ENCODE measurements at places on chromosomes 1 and 21.

DNA sequence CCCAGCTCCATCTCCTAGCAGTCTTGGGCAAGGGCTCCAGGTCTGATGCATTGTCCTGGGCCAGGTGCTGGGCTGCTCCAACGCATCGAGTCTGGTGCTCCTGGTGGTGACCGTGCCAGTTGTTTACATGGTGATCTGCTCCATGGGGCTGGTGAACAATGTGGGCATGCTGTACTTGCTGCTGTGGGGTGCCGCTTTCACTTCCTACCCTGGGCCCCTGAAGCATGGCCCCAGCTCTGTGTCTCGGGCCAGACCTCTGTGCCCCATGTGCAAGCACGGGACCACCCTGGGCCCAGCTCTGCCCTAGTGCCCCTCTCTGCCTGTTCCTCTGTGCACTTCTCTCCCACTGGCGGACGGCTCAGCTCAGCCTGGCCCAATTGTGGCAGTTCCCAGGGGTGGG lies 119.4 kb downstream of the MAST2 start:
- no peak for DNase-seq

GRCh38 chr1:167099851-167100250 lies 6.0 kb downstream of the STYXL2 start:
- no peak for DNase-seq

GRCh38 chr1:173925306-173926242 lies 8.4 kb upstream of the SERPINC1 start:
- DNase-seq = no peak

DNA sequence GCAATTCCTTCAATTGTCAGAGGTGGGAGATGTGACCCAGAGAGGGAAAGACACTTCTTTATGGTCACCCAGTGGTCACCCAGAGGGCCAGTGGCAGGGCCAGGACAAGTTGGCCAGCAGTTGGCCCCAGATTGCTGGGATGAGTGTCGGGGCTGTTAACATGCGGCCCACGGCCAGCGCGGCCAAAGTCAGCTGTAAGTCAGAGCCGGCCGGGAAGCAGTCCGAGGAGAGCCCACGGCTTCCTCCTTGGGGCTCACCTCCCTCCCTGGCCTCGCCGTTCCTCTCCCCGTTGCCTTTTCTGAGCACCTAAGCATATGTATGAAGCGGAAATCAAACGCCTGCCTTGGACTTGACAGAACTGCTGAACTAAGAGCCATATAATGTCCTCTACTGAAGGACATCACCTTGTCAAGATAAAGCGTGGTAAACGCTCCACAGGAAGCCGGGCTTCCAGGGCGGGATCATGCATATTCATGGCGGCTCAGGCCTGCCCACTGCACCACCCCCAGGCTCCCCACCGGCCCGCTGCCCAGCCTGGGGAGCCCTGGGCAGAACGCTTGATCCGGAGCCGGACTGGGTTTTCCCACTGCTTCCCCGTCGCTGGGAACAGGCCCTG lies 245.4 kb upstream of the POU3F1 start:
- no peak for DNase-seq

- DNase-seq = no peak
Measured at GRCh38 chr1:214276786-214277185, 4.2 kb upstream of the SMYD2 start.

DNA sequence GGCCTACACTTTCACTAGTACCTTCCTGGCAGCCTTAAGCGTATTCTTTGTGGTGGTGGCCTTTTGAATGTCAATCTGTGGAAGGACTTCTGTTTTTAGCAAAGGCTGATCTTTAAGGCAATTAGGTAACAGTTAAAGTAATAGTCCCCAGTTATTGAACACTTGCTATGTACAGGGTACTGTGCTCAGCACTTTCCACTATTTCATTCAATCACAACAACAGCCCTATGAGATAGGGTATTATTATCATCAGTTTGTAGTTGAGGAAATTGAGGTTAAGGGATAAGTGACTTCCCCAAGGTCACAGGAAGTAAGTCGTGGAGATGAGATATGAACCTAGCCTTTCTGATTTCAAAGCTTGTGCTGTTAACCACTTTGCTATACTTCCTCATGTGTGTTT lies 185.7 kb downstream of the ST6GALNAC3 start:
- DNase-seq = no peak

- DNase-seq = no peak
Measured at GRCh38 chr1:85568660-85569059, 11.9 kb upstream of the CCN1 start.

GRCh38 chr1:226533220-226533619 lies 15.3 kb upstream of the STUM start:
- DNase-seq = no peak

DNA sequence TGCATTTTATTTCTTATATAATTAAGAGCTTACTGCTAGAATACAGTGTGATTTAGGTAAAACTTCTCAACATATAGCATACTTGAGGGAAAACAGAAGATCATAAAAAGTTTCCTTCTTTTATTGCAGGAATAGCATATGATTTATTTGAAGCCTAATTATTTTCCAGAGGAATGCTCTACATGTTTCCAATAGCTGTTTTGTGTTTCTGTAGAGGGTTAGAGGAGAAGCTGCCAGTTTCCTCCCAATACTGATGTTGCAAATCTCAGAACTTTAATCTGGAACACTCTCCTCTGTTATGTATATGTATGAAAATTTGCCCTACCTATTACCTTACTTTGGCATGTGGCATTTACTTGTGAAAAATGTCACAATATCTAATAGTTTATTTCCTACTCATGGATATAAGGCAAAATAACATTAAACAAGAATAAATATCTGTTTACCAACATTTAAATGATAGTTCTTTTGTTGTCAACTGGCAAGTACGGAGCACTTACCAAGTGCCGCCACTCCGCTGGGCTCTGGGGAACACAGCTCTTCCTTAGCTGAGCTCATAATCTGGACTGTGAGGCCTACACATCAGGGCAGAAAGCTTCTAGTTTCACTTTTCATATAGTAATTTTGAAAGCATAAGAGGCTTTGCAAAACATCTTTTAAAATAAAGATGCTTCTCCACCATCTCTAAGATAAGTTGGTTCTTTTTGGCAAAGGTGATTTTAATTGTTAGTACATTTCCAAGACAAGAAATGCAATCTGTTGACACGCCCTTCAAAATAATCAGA lies 239.8 kb upstream of the C1orf105 start:
- DNase-seq = peak; percentile 53

- peak; percentile 87 for DNase-seq
Measured at GRCh38 chr1:67564193-67564592, 120.8 kb upstream of the GADD45A start.

GRCh38 chr1:246035060-246035541 lies 472.0 kb downstream of the SMYD3 start:
- peak; percentile 69 for DNase-seq

- no peak for DNase-seq
Measured at GRCh38 chr1:213186168-213186567, 135.1 kb downstream of the RPS6KC1 start.

- no peak for DNase-seq
Measured at GRCh38 chr1:240462766-240463395, 149.1 kb downstream of the GREM2 start.

- DNase-seq = no peak
Measured at GRCh38 chr1:179917601-179918429, 35.7 kb downstream of the TOR1AIP1 start.

- DNase-seq = no peak
Measured at GRCh38 chr21:46597031-46597430, 7.9 kb downstream of the S100B start.

DNA sequence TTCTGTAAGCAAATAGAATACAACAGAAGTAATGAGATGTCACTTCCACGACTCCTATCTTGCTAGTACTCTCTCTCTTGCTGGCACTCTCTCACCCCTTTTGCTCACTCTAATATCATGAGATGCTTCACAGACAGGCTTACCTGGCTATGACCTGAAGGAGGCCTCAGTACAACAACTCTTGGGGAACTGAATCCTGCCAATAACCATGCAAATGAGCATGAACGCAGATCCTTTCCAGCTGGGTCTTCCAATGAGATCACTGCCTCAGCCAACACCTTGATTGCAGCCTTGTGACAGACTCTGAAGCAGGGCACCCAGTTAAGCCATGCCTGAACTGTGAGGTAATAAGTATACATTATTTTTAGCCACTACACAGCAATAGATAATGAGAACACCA lies 53.1 kb upstream of the ADAR start:
- DNase-seq = no peak

DNA sequence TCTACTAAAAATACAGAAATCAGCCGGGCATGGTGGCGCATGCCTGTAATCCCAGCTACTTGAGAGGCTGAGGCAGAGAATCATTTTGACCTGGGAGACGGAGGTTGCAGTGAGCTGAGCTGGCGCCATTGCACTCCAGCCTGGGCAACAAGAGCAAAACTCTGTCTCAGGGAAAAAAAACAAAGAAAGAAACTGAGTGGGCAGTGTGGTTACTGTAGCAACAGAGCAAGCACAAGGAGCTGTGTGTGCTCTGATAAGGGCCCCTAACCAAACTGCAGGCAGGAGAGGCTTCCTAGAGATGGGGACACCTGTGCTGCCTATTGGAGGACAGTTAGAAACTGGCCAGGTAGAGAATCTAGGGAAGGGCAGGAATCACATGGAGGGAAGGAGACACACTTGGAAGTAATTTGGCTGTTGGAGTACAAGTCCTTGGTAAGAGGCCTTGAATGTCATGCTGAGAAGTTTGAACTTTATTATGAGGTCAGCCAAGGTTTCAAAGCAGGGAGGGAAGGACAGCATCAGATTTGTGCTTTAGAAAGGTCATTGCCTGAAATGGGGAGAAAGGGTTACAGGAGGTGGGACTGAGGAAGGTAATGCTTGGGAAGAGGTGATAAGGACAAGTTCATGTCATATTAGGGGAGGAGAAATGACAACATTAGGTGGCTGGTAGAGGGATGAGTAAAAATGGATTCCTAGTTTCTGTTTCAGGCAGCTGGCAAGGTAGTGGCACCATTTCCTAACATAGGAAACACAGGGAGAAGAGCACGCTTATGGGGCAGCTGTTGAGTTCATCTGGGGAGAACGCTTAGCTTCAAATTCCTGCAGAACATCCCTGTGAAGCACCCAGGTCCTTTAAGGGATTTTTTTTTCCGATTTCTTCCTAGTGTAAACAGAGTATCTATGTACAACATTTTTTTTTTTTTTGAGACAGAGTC lies 69.2 kb upstream of the ARTN start:
- no peak for DNase-seq

- peak; percentile 77 for DNase-seq
Measured at GRCh38 chr1:201877877-201878401, 10.8 kb upstream of the SHISA4 start.

- peak; percentile 90 for DNase-seq
Measured at GRCh38 chr1:201530741-201531531, 8.0 kb upstream of the NAV1 start.

DNA sequence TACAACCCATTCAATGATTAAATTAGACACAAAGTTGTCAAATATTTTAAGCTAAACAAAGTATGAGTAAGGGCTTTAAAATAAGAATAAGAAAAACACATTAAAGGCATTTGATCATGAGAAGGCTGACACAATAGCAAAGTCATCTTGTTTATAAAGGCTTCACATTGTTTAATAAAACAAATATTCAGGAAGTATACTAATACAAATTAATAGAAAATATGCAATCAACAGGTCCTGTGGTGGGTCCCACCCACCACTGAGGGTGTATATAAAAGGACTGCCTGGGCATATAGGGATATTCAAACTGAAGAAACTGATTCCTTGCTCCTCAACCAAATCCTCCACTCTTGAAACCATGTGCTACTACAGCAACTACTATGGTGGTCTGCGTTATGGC lies at the start of gene KRTAP20-2:
Gene KRTAP20-2 (plus strand): TSS at position 301 of the 400 bp plus-strand sequence. CDS start 58 bp downstream, at position 359.
- DNase-seq = no peak

- no peak for DNase-seq
Measured at GRCh38 chr1:166924823-166925541, 48.9 kb upstream of the TADA1 start.

- DNase-seq = peak; percentile 68
Measured at GRCh38 chr1:166479052-166479631, 312.3 kb upstream of the FAM78B start.

DNA sequence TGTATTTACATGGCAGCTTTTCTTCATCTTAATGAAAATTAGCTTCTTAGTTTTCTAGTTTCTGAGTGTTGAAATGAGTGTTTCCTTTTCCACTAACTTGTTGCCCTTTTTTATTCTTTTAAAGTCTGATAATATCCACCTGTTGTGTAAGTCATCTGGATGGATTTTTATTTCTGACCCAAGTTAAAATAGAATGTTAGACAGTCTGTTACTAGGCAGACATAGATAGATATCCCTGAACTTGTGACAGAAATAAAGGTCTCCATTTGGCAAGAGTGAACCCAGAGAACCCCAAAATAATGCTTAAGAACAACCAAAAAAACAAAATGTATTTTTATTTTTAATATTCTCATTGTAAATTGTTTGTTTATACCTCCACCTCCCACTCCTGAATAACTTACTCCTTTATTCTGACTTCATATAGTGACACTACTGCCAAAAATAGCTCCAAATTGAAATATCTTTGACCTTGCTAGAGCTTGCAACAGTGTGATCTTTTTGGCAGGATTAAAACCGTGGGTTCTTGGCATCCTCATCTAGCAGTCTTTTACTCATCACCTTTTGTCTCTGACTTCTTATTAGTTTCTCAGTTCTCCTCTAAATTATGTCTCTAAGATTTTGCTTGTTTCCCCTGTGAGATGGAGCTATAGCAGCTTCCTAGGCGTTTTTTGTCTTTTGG lies 26.9 kb upstream of the SH3D21 start:
- no peak for DNase-seq

GRCh38 chr1:156838972-156839371 lies 19.9 kb downstream of the INSRR start:
- DNase-seq = peak; percentile 52

DNA sequence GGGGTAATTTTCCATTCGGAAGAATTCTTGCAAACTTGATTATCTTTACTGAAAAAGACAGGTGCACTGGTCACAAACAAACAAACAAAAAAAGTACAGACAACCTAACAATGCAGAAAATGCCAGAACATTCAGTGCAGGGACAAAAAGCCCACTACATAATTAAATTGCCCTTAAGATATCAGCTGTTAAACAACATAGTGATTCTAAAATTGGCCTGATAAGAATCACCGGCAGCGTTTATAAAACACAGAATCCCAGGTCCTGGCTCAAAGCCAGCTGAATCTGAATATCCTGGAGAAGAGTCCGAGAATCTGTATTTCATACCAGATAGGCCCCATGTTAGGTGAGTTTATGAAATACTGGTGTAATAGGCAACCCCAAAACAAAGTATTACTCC lies 6.1 kb downstream of the PLPP3 start:
- DNase-seq = peak; percentile 66

DNA sequence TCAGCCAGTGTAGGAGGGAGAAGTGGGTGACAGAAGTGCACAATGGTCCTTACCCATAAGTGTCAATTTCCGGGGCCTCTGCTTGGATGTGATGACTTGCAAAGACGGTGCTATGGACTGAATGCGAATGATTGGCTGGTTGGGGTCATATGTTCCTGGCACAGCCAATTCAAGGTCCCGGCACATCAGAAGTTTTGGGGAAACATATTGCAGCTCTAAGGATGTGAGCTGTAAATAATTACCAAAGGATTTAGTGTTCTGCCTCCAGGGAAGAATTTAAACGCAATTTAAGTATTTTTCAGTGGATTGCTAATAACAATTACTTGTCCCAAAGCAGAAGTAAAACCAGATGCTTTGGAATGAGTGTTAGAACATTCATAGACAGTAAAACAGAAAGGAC lies 26.9 kb upstream of the EXOSC10 start:
- DNase-seq = no peak

All from dermis blood vessel endothelial cell (primary cell).